T-helper 2 cell (primary cell): ENCODE measurements at places on chromosomes 1 and 21.

DNA sequence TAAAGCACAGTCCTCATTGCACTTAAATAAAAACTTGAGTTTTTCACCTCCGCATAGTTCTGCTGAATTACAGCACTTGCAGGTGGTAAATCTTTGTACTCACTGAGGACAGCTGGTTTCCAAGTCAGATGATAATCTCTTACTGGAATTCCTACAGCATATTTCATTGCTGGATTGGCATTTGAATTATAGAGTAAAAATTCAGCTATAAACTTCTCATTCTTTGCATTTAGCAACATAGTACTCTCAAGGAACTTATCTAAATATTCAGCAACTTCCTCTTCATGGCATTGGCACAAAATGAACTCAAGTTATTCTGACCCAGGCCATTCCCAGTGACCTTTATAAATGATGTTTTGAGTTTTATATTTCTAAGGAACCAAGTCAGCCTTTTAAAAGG is 23.4 kb downstream of the GORAB start:
- DNase-seq, result no peak

DNA sequence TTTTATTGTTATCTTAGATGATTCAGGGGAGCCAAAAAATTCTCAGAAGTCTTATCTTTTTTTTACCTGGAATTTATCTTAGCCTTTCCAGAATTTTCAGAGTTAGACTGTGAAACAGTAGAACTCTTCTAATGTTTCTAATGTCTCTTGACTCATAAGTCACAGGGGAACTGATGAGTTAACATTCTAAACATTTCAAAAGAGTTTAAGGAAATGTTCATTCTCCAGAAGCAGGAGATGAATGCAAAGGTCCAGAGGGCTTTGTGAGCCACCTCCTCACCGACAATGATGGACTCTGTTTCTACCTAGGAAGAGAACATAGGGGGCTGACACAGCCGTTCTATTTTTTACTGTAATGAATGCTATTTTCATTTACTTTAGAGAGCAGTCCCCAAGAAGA is 157.5 kb downstream of the BRINP2 start:
- no peak for DNase-seq

DNA sequence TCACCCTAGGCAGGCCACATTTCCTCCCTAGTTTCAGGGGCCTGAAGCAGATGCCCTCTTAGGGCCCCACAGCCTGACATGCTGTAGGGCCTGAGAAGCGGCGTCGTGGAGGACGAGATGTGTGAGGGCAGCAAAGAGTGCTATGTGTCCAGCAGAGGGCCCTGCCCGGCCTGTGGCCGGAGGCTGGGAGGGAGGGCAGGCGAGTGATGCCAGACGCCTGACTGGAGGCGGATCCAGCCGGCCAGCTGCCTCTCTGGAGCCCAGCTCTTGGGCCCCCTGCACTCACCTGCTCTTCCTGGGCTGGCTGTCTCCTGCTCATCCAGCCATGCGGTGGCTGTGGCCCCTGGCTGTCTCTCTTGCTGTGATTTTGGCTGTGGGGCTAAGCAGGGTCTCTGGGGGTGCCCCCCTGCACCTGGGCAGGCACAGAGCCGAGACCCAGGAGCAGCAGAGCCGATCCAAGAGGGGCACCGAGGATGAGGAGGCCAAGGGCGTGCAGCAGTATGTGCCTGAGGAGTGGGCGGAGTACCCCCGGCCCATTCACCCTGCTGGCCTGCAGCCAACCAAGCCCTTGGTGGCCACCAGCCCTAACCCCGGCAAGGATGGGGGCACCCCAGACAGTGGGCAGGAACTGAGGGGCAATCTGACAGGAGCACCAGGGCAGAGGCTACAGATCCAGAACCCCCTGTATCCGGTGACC is at the start of gene GPR37L1:
Gene GPR37L1, plus strand, starts transcription at position 279 of the 697 bp plus-strand sequence. Its CDS starts 47 bp downstream, at position 326.
- no peak for DNase-seq

DNA sequence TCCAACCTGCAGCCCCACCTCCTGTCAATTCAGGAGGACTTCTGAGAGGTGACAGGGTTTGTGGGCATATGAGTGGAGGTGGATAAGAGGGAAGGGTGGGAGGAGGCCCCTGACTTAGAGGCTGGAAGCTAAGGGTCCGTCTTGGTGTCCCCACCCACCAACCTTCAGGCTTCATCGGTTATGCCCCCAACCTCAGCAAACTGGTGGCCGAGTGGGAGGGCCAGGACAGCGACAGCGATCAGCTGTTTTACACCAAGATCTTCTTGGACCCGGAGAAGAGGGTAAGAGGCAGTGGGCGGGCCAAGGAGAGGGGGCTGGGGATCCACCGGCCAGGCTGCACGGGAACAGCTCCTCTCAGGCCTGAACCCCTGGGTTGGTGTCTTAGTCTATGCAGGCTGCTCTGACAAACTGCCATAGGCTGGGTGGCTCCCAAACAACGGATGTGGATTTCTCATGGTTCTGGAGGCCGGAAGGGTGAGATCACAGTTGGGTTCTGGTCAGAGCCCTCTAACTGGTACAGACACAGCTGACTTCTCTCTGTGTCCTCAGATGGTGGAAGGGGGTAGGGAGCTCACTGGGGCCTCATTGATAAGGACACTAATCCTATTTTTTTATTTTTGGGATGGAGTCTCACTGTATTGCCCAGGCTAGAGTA is 18.1 kb downstream of the PLOD1 start:
- no peak for DNase-seq

DNA sequence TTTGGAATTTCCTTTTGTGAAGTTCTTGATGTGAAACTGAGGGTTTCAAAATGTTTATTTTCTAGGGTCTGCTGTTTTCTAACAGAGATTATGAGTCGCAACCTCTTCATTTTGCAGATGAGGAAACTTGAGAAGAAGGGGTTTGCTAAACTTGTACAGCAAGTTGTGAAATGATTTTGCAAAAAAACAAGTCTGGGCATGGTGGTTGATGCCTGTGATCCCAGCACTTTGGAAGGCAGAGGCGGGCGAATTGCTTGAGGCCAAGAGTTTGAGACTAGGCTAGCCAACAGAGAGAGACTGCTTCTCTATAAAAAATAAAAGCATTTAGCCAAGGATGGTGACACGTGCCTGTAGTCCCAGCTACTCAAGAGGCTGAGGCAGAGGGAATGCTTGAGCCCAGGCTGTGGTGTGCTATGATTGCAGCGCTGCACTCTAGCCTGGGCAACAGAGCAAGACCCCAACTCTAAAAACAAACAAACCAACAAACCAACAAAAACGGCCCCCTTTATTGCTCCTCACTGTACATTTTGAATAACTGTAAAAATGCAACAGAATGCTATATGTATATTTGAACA is 9.9 kb downstream of the TRIM67 start:
- no peak for DNase-seq

DNA sequence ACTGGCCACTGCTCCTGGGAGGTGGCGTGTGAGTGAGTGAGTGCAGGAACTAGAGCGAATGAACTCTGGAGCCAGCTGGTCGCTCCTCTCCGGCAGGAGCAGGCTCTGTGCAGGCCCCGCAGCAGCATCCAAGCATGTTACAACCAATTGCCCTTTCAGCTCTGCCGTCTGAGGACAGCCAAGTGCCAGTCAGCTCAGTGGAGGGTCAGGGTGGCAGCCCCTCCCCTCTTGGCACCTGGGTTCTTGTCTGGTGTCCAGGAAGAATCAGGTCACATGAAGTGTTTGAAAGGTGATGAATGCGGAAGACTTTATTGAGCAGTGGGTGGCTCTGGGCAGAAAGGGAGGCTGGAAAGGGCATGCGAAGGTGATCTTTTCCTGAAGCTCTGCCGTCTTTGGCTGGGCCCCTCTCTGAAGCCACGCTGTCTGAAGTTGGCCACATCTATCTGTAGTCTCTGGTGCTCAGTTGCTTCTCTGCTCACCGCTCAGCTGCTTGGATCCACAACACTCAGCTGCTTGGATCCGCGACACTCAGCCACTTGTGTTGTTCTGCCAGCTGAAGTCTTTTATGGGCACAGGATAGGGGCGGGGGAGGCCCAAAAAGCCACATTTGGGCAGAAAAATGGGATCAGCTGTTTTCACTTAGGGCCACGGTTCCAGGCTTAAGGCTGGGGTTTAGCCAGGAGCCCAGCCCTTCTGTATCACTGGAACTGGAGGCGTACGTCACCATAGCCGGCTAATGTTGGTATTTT is 139.8 kb downstream of the ADSS2 start:
- no peak for DNase-seq

DNA sequence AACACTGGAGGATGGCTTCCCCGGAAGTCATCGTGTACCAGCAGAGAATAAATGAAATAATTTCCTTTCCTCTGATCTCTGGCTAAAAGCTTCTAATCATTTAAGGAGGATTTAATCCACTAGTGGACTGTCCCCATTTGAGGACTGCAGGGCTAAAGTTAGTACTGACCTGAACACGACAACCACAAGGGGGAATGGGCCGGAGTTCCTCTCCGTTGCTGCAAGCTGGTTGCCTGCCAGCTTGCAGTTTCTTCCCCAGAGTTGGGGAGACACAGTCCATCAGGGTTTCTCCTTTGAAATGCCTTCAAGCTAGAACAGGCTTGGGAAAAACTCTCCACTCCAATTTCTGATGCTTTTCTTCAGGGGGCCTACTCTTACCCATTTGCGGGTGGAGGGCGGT is 35.5 kb upstream of the NPL start:
- DNase-seq, result no peak

DNA sequence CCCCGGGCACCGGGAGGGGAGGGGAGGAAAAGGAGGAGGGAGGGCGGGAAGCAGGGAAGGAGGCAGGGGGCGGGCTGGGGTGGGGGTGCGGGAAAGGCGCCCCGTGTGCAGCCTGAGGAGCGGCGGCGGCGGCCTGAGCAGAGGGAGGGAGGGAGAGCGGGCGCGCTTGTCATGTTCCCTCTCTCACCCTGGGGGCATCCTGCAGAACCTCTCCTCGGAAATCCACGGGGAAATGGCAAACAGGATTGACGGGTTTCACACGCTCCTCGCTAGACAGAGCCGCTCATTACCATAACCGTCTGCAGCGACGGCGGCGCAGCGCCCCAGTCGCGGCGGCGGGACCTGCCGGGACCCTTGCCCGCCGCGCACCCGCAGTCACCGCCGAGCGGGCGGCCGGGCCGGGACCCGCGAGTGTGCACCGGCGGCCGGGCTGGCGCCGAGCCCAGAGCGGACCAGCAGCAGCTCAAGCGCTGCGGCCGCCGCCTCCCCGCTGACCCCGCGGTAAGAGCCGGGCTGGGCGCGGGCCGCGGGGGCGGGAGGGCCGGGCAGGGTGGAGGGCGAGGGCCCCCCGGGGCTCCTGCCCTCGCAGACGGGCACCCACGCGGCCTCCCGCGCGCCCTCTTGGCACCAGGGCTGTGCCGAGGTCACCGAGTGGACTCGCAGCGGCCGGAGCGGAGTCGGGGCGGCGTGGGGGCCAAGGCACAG is at the start of gene SERTAD4:
Gene SERTAD4, plus strand, starts transcription at position 286 of the 705 bp plus-strand sequence. CDS start 5,165 bp downstream, outside the sequence.
- no peak for DNase-seq

- no peak for DNase-seq
These were observed 38.0 kb downstream of the PCNT start for GRCh38 chr21:46361935-46362334.

DNA sequence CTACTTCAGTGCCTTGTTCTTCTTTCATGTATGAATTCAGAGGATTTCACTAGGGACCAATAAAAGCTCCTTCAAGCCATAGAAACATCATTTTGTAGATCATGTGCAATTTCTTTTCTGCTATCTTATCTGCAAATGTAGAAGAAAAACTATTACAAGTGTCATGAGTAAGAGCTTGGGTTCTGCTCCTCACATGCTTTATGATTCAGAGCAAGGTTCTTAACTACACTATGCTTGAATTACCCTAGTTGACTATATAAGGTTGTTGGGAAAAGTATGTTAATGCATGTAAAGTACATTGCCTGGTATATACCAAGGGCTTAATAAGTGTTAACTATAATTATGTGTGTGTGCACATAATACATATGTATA is 91.4 kb upstream of the S1PR1 start:
- no peak for DNase-seq

GRCh38 chr1:246680696-246681130 is 43.5 kb upstream of the SCCPDH start:
- DNase-seq, result no peak

DNA sequence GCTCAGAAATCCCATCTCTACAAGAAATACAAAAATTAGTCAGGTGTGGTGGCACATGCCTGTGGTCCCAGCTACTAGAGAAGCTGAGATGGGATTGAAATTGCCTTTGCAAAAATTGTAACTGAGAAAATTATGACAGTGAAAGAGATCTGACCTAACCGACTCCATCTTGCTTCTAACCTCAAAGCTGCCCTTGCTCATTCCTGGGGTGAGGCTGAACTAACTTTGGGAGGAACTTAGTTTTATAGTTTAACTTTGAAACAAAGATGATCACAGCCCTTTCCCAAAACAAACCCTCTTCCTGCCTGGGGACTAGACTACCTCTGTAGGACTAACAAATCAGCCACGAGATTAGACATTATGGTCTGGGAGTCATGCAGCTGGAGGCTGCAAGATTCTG is 33.8 kb upstream of the ERO1B start:
- DNase-seq, result no peak

- no peak for DNase-seq
These were observed 688.9 kb upstream of the ADGRL2 start for GRCh38 chr1:81111818-81112217.

- DNase-seq, result no peak
These were observed 397.5 kb upstream of the PLXNA2 start for GRCh38 chr1:208641579-208642280.

- no peak for DNase-seq
These were observed 66.7 kb upstream of the GUCA2A start for GRCh38 chr1:42231253-42231652.

GRCh38 chr1:46076343-46076742 is 56.1 kb downstream of the PIK3R3 start:
- DNase-seq, result no peak

GRCh38 chr1:170407581-170407980 is 124.4 kb upstream of the GORAB start:
- no peak for DNase-seq

- DNase-seq, result no peak
These were observed 214.6 kb downstream of the DUSP10 start for GRCh38 chr1:221527302-221527701.
